ENCODE measurements at places on chromosomes 12 and 14.

DNA sequence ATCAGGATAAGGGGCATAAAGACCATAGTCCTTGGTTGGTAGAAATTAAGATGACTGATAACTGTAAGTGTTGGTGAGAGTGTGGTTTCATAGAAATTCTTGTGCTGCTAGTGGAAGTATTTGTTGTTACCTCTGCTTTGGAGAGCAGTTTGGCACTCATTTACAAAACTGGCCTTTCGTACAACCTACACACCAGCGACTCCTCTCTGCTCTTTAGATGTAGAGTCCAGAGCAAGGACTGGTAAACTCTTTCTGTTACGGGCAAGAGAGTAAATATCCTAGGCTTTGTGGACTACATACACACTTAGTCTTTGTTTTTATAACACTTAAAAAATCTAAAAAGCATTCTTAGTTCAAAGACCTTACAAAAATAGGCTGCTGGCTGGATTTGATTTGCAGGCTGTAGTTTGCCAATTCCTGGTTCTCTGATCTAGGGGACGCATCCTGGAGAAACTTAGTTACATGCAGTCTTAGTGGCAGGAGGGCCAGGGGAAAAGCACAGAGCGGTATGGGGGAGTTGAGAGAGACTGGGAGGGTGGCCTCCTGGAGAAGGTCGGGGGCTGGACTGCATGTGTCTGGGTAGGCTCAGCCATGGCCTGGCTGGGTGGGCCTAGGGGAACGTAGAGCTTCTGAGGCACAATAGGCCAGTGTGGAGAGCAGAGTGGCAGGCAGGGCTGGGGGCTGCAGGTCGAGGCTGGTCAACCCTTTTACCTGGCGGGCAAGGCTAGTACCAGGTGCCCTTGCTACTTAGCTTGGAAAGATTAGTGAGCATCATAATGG lies 55.3 kb upstream of the AMN start:
- peak; percentile 28 for DNase-seq

- no peak for DNase-seq
These were observed 16.5 kb upstream of the SMIM10L1 start for GRCh38 chr12:11154400-11154925.

DNA sequence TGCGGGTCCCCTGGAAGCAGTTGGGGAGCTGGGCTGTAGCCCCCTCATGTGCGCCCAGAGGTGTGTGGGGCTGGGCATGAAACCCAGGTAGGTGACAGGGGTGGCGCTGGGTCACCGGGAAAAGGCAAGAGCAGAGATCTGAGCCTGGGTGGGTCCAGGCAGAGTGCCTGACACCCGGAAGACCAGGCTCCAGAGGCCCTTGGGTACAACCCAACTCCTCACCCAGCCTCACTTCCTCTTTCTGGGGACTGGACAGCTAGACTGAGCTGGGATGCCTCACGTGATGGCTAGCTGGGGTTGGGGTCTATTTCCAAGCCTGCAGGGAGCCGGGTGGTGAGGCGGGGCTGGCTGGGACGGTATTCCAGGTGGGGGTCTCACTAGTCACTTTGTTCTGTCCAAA lies 16.3 kb upstream of the CYP46A1 start:
- DNase-seq, result no peak

DNA sequence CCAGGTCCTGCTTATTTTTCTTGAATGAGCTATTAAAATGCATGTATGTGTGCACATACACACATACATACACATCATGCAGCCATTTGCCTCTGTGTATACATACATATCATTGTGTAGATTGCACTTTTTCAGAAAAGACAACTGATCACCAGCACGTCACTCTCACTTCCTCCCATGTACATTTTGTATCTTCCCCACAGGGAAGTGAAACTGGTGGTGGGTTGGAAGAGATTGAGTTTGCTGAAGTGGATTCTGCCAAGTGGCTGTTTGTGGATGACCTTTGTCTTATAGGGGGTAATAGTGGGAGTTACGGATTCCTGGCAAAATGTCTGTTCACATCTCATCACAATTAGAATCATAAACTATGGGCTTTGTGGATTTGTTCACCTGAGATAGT lies 448.6 kb downstream of the RAD51B start:
- DNase-seq, result no peak

- no peak for DNase-seq
These were observed 15.3 kb downstream of the MAP3K12 start for GRCh38 chr12:53483979-53484377.

DNA sequence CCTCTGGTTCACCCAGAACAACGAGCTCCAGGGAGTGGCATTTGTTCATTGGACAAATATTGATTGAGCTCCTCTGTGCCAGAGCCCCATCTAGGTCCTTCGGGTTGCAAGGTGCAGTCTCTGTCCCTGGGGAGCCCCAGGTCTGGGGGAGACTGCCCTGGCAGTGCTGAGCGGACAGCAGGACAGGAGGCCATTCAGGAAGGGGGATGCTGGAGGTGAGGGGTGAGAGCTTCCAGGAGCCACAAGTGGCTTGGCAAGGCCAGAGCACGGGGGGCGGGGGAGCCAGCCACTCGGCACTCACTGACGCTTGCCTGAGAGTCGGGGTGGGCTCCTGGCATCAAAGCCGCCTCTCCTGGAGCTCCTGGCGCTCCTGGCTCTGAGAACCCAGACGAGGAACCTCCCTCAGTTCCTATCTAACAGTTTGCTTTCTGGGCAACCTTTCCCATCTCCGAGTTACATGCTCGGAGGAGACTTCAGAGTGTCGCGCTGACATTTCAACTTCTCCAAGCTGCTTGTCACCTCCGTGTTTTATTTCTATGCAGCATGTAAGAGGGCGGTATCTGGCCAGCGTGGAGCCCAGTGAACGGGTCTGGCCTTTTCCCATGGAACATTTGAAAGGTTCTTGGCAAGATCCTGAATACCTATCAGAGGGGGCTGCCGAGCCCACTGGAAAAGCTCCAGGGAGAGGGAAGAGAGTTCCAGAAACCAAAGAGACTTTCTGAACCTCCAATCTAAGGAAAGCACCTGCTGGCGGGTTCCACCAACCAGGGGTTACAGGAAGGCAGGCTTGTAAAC lies 62.0 kb upstream of the BCL11B start:
- DNase-seq, result no peak

- peak; percentile 9 for DNase-seq
These were observed 1.3 kb downstream of the CLEC7A start for GRCh38 chr12:10128687-10129086.

GRCh38 chr12:9810671-9811070 lies 16.6 kb upstream of the KLRF1 start:
- DNase-seq, result peak; percentile 14

GRCh38 chr14:105588236-105588860 lies 62.0 kb downstream of the TMEM121 start:
- DNase-seq, result no peak

- DNase-seq, result peak; percentile 94
These were observed 613.0 kb downstream of the DIO2 start for GRCh38 chr14:79598339-79598738.

- DNase-seq, result no peak
These were observed 42.3 kb downstream of the CHGA start for GRCh38 chr14:92965281-92965680.

DNA sequence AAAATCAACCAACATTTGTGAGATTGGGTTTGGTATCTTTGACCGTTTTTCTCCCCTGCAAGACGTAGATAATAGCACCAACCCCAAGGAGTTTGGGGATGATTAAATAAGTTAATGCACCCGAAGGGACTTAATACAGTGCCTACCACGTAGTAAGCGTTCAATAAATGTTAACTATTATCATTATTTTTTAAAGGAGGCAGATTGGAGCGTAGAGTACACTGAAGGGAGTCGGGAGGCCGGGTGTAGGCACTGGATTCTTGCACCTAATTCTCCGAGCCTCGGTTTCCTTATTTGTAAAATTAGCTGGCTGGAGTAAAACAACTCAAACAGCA lies 367 bp upstream of the FRS2 start:
- no peak for DNase-seq

GRCh38 chr14:59090572-59090971 lies 97.9 kb upstream of the DAAM1 start:
- DNase-seq, result no peak

DNA sequence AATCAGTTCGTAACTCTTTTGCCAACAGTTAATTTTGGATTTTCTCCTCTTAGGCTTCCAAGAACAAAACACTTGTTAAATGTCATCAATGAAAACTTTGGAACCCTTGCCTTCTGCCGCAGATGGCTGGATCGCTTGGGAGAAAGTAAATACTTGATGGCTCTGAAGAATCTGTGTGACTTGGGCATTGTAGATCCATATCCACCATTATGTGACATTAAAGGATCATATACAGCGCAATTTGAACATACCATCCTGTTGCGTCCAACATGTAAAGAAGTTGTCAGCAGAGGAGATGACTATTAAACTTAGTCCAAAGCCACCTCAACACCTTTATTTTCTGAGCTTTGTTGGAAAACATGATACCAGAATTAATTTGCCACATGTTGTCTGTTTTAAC lies 37.7 kb downstream of the USP44 start:
- no peak for DNase-seq

- no peak for DNase-seq
These were observed 170.4 kb upstream of the HIF1A start for GRCh38 chr14:61524936-61525292.

DNA sequence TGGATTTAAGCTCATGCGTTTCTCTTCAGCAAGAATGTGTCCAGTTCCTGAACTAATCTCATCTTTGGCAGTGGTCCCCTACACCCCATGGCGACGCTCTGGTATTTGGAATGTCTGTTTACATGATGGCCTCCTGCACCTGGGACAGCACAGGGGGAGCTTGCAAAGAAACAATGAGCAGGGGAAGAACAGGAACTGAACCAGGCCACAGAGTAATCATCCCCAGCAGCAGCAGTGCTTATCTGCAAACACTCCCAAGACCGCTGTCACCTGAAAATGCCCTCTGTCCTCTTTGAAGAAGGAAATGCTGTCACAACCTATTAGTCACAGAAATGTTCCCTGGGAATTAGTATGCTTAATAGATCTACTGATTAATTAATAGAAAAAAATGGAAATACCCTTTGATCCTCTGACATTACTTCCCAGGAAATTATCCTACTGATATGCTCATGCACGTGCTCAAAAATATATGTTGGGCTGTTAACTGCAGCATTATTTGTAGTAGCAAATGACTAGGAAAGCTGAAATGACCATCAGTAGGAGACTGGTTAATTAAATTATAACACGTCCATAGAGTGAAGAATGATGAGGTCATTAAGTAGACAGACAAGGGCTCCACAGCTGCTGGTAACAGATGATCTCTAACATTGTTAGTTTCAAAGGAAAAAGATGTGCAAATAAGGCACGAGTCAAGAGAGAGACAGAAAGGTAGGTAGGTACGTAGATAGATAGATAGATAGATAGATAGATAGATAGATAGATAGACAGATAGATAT lies 279.3 kb upstream of the FLRT2 start:
- DNase-seq, result peak; percentile 44

DNA sequence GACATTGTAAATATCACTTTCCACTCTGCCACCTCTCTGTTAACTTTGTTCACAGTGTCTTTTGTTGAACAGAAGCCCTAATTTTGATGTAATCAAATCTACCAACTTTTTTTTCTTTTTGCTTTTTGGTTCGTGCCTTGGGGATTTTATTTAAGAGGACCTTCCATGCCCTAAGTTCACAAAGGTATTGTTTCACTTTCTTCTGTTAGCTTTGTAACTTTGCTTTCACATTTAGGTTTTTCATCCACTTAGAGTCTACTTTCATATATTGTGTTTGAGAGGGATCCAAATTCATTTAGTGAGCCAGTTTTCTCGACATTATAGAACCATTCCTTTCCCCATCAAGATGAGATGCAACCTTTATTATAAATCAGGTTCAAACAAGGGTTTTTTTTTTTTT lies 275.7 kb upstream of the CRY1 start:
- no peak for DNase-seq

Measured in choroid plexus epithelial cell (primary cell).